ENCODE measurements at places on chromosomes 12 and 14. TPM values are rescaled to one million over a fixed set of nuclear protein-coding genes. Genes with fewer than 3 reads are reported as not detected.

GRCh38 chr14:74547331-74547927, 53.9 kb downstream of the ISCA2 start:
- DNase-seq: no peak

GRCh38 chr12:131604859-131605258, 106.0 kb upstream of the SFSWAP start:
- no peak for DNase-seq

- DNase-seq: no peak
Observed at GRCh38 chr12:85523197-85523596, 243.2 kb downstream of the ALX1 start.

DNA sequence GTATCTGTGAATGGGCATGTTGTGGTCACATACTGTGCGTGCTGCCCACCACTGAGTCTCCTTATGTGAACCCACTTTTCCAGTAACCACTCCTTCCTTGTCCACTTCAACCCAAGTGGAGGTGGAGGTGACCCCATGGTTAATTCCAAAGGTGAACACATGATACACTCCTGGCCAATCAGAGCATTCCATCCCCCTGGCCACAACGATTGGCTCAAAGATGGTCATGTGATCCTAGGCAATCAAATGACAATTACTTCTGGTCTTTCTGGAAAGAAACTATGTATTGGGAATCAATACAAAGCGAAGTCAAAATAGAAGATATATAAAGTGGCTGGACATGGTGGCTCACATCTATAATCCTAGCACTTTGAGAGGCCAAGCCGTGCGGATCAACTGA, 20.2 kb upstream of the CCDC60 start:
- no peak for DNase-seq

- peak; percentile 65 for DNase-seq
Observed at GRCh38 chr14:64465831-64466554, 694 bp downstream of the AKAP5 start.

DNA sequence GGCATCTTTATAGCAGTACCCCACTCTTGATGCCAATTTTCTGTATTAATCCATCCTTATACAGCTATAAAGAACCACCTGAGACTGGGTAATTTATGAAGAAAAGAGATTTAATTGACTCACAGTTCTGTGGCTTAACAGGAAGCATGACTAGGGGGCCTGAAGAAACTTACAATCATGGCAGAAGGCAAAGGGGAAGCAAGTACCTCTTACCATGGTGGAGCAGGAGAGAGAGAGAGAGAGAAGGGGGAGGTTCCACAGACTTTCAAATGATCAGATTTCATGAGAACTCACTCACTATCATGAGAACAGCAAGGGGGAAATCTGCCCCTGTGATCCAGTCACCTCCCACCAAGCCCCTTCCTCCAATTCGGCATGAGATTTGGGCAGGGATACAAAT, 84.4 kb downstream of the SLC24A4 start:
- DNase-seq: no peak

DNA sequence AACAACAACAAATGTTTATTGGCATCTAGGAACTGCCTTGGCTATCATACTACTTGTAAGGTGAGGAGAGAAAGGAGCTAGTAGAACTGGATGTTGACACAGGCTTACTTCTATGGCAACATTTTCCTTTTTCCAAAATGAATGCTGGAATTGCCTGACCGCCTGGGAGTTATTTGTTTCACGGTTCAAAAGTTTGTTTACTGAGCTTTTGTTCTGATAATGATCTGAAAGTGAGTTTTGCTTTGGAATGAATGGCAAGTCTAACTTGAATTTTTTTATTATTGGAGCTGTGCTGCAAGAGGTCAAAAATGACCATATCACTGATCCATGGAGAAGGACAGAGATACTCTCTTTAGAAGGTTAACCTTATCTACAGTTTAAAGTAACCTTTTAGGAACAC, 183.5 kb upstream of the CAND1 start:
- DNase-seq: no peak

DNA sequence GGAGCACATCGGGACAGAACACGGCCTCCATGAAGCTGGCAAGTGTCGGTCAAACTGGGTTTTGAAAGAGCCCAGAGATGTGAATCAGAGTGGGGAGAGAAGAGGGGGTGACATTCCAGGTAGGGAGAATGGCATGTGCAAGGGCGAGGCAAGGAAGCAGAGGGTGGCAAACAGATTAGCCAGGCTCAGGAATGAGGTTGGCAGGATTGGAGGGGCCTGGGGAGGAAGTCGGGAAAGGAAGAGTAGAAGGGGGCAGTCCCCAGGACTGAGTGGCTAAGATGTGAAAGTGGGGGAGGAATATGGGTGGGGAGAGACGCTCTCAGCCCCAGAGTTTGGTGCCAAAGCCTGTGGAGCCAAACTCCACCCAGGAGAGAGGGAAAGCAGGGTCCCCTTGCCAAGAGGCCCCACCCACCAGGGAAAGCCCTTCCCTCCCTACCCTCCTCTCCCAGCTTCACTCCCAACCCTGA, 5.5 kb upstream of the HDAC7 start:
- DNase-seq: peak; percentile 85

GRCh38 chr12:110498984-110499706, 2.8 kb downstream of the VPS29 start:
- no peak for DNase-seq

DNA sequence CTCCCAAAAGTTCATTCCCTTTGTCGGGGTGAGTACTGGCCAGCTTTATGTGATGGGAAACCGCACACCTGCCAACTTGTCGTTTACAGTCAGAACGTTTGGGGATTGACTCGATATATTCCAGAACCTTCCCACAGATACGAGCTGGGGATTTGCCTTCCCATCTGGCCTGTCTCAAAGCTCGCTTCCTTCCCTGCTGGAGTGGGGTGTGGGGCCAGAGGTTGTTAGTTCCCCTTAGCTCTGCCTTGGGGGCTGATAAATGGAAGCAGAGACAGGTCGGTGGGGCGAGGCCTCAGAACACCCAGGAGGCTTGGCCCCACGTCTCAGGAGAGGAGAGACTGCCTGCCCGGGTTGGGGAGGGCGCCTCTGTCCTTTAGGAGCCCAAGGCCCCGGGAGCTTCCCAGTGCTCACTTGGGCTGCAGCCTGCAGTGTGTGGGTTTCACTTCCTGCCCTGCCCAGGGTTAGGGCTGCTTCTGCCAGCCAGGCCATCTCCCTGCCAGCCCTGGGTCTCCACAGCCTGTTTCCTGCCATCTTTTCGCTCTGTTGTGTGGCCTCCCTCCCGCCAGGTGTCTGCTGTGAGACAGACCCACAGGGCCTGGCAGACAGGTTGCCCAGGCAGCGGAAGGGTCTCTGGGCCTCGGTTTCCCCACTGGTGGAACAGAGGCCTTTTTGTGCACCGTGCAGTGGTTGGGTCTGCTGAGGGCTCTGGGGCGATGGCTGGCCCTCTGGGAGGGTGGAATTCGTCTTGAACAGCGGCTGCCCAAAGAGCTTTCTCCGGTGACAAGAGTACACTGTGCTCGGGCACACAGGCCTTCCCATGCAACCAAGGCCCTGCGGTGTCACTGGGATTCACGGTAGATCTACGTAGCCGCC, 8.1 kb upstream of the TEX22 start:
- DNase-seq: no peak

DNA sequence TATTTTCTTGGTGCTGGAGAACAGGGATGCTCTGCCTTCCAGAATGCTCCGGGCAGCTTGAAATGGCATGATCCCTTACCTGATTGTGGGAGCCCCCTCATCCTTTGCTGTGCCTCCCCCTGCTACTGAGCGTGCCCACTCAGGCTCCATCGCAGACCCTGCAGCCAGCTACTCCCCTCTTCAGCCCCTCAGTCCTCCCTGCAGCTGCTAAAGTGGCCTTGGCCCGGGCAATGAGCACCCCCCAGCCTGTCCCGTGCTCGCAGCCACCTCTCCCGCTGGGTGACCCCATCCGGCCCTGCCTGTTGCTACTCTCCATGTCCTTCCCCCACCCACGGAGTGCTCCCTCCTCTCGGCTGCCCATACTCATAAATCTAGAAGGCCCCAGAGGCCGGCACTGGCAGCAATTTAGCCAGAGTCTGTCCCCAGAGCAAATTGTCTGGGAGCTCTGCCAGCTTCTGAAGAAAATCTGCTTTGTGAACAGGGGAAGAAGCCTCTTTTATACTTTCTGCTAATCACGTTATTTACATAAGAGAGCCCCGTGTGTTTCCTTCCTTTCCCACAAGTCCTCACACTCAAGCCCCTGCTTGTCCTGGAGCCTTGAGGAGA, 143.7 kb upstream of the FRMD6 start:
- peak; percentile 79 for DNase-seq

GRCh38 chr12:26845057-26845666, 12.2 kb upstream of the ITPR2 start:
- peak; percentile 58 for DNase-seq

GRCh38 chr14:98137131-98138025, 1134.6 kb downstream of the BCL11B start:
- no peak for DNase-seq

GRCh38 chr12:50723865-50724264, 40.0 kb upstream of the ATF1 start:
- DNase-seq: no peak

- DNase-seq: no peak
Observed at GRCh38 chr12:46965880-46966279, 113.5 kb upstream of the PCED1B start.

DNA sequence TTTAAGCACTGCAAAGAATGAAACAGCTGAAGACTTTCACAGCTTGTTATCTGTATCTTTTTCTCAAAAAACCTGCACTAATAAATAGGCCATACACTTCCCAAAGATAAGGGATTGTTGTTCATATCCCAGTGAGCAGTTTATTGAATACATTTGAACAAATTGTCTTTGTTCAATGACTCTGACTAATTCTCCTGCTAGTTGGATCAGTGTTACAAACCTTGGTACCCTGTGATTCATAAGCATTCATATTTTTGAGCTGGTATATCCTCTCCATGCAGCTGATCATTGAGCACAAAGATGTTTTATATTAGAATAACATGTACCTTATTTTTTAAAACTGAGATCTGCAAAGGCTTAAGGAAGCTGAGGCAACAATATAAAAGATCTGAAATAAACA, 58.9 kb upstream of the FSCB start:
- DNase-seq: no peak

DNA sequence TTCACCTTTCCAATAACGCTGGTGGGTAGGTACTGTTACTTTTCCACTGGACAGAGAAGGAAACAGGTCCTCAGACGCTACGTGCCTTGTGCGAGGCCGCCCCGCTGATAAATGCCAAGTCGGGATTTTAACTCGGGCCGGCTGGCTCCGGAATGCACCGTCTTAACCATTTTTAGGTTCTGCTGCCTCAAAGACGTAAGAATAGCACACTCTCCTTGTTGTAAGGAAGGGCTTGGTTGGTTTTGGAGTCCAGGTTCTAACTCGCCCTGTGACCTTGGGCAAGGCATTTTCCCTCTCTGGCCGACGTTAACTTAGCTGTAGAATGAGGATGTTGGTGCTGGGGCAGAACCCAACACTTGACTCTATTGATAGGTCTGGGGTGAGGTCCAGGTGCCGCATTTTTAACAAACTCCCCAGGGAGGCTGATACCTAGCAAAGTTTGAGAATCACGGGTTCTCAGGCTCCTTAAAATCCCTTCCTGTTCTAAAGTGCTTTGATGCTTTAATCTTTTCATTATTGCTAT, 814 bp downstream of the ANKRD13A start:
- no peak for DNase-seq

DNA sequence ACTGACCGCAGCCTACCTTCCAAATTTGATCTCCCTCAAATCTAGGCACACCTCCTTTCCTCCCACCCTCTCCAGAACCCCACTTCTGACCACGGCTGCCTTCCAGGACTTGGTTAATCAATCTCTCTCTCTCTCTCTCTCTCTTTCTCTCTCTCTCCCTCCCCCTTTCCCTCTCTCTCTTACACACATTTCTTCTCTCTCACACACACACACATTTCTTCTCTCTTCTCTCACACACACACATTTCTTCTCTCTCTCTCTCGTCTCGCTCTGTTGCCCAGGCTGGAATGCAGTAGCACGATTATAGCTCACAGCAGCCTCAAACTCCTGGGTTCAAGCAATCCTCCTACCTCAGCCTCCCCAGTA, 521 bp upstream of the GMFB start:
- no peak for DNase-seq

DNA sequence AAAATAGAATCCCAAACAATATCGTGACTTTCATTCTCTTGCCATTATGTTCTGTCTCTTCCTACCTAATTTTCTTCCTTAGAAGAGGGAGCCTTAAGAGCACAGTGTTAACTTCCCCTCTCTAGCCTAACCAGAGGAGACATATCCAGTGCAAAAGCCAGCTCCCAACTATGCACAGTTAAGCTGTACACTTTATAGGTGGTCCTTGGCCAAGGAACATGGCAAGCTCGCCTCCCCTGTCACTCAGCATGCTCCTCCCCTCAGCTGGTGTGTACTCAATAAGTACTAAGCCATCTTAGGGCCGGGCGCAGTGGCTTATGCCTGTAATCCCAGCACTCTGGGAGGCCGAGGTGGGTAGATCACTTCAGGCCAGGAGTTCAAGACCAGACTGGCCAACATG, 255.1 kb upstream of the TMPO start:
- DNase-seq: no peak

- no peak for DNase-seq
Observed at GRCh38 chr12:28645436-28645835, 455.2 kb downstream of the CCDC91 start.

GRCh38 chr12:64103825-64104740, 118.0 kb downstream of the KICS2 start:
- DNase-seq: peak; percentile 68

GRCh38 chr14:51401272-51401671, 161.2 kb downstream of the TMX1 start:
- DNase-seq: no peak

GRCh38 chr14:82070753-82071152, 537.1 kb upstream of the SEL1L start:
- DNase-seq: no peak

DNA sequence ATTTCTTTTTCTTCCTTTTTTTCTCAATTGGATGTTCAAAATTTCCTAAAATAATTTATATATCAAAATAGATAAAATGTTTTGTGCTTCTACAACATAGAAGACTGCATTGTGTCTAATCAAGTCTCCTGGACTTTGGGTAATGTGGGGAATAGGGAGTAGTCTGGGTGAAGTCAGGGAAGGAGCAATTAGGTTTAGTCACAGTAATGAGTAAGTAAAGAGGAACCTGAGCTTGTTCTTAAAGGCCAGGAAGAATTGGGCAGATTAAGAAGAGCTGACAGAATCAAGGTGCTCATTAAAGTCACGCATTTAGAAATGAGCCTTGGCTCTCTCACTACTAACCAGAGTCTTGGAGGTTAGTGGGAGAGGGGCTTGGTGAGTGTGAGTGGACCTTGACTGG, 233.3 kb upstream of the SSTR1 start:
- DNase-seq: no peak

- DNase-seq: no peak
Observed at GRCh38 chr14:104634138-104634760, 29.7 kb upstream of the TMEM179 start.

Gene NR4A1
- 31.7 TPM for total RNA-seq

Gene SLC2A14
- total RNA-seq: not detected

Gene WSCD2
- 65.3 TPM for total RNA-seq

Gene ADAMTS20
- total RNA-seq: not detected

Gene ACSS3
- 62.2 TPM for total RNA-seq

Gene ACOT4
- 0.61 TPM for total RNA-seq

Gene TNFAIP2
- total RNA-seq: 45.9 TPM

Gene UNC119B
- total RNA-seq: 41.1 TPM

Gene TAS2R50
- total RNA-seq: 5.8 TPM

Gene MYRFL
- 1.5 TPM for total RNA-seq

Gene NOXRED1
- 0.41 TPM for total RNA-seq

Gene NTF3
- total RNA-seq: not detected

Gene NOS1
- total RNA-seq: not detected

Gene COQ6
- total RNA-seq: 25.3 TPM

Data from uterus (tissue), 4 donors.